ENCODE measurements at places on chromosomes 1 and 21. TPM values are rescaled to one million over a fixed set of nuclear protein-coding genes. Genes with fewer than 3 reads are reported as not detected.

The BEST4 gene
- polyA plus RNA-seq: 0.14 TPM

DNA sequence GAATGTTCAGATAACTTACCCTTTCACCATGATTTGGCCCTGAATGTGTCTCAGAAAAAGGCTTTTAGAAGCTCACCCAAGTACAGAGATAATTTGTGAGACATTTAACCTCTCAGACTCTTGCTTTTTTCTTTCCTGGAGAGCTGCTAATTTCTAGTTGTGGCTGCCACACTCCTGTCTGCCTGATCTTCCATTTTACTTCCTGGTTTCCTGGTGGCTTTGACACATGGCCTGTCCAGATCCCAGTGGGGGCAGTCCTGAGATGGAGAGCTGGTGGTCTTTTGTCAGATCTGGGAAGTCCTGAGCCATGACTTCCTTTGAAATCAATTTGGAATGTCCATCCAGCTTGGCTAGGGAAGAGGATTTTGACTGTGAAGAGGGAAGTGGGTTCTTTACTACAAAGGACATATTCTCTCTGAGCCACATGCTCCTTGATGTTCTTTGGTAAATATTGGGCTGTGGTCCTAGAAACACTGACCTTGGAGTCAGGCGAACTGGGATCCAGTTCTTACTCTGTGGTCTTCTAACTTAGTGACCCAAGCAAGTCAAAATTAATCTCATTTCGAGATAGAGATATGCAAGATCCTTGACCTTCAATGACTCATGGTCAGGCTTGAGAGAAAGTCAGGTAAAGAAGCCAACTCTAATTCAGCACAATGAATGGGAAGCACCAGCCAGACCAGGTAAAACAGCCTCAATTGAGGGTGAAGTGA lies 78.0 kb upstream of the HSD17B7 start:
- no peaks in the 10 kb centered on the region for H3K27me3 ChIP-seq
- no peak for DNase-seq
- no peaks in the 10 kb centered on the region for H3K36me3 ChIP-seq

The BARHL2 gene
- polyA plus RNA-seq: not detected

GRCh38 chr1:182622901-182623528 lies 18.8 kb upstream of the RGS16 start:
- DNase-seq: no peak
- H3K4me1 ChIP-seq: peaks cover 6% of the 10 kb centered on the region
- peaks cover 2% of the 10 kb centered on the region for H3K27me3 ChIP-seq

DNA sequence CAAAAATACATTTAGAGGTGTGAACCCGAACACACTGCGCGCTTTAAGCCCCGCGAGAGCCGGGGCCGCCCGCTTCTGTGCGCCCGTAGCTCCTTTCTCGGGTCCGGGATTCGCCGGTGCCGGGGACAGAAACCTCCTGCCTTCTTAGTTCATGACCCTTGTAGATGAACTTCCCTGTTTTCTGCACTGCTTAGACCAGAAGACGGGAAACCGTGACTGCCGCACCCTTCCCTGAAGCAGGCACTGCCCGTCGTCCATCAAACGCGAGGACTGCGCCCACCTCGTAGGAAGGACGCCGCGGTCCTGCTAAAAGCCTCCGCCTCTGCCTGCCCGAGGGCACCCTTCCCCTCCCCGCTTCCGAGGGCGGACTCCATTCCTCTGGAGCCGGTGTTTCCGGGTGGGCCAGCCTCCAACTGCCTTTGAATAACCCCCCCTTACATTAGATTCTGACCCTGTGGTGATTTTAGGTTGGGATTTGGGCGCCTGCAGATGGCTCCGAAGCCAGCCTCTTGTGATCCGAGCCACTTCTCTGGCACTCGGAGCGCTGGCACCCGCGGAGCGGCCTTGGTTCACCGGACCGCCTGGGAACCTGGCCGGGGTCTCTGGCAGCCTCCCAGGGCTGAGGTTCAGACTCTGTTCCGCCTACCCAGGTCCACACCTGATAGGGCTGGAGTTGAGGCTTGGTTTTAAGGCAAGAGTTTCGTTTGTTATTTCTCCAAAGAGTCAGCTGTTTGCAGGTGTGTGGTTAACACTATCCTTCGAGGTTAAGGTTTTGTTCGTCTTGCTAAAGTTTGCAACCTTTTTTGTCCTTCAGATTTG lies 1.2 kb upstream of the PTTG1IP start:
- no peaks in the 10 kb centered on the region for H3K27me3 ChIP-seq
- no peak for DNase-seq
- no peaks in the 10 kb centered on the region for H3K36me3 ChIP-seq
- H3K27ac ChIP-seq: peak overlapping the region; percentile 69
- peaks cover 47% of the 10 kb centered on the region for H3K4me1 ChIP-seq

DNA sequence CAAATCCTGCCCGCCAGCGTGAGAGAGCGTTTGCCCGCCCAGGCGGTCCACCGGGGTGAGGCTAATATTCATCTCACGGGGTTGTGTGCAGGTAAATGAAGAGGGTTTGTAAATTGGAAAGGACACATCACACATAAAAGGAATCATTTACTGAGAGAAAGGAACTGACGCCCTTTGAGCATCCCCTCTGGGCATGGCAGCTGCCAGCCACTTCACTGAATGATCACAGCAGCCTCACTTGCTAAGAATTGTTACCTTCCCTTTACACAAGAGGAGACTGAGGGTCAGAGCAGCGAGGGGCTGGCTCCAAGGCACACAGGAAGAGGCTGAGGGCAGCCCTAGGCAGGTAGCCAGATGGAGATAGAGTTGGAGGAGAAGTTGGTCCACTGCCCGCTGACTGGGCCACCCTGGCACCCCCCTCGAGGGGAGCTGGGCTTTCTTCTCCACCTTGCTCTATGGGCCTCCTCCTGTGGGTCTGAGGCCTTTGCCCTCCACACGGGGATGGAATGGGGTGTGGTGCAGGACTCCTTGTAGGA lies 96.0 kb downstream of the FOXD2 start:
- peaks cover 4% of the 10 kb centered on the region for H3K4me1 ChIP-seq
- no peak for DNase-seq
- no peak overlapping the region for H3K27ac ChIP-seq
- H3K4me3 ChIP-seq: no peak overlapping the region
- peaks cover 37% of the 10 kb centered on the region for H3K27me3 ChIP-seq

The PDZK1IP1 gene
- polyA plus RNA-seq: 29.2 TPM

The TTLL10 gene
- polyA plus RNA-seq: not detected

The FABP3 gene
- polyA plus RNA-seq: 0.58 TPM

DNA sequence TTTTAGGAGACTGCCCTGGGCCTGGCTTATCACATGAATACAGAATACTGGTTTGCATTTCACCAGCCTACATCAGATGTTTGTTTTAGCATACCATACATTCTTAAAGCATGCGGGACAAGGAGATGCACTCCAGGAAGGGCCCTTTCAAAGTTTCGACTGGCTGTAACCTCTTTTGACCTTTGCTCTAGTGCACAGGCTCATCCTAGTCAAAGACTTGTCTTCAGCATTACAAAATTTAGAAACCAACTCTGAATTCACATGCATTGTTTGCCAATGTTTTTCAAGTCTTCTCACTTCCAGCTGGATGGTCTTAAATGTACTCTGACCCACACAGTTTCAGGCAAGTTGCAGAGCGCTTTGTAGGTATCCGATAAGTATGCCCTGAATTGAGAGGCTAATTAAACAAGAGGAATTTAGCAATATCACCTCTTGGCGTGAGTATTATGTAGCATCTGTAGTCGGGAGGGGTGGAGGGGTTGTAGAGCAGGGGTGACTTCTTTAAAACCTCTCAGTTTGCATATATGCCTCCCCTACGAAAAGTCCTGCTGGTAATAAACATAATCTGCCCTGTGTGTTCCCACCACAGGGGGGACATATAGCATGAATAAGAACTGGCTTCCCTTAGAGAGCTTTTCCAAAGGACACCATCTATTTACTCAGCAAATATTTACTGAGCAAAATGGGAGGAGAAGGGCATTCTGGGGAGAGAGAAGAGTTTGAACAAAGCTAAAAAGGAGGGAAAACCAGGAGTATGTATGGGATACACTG lies 24.4 kb upstream of the AHCYL1 start:
- H3K27ac ChIP-seq: no peak overlapping the region
- no peaks in the 10 kb centered on the region for H3K36me3 ChIP-seq
- no peaks in the 10 kb centered on the region for H3K27me3 ChIP-seq
- H3K4me3 ChIP-seq: no peak overlapping the region
- peaks cover 6% of the 10 kb centered on the region for H3K4me1 ChIP-seq

The GJA4 gene
- not detected for polyA plus RNA-seq

DNA sequence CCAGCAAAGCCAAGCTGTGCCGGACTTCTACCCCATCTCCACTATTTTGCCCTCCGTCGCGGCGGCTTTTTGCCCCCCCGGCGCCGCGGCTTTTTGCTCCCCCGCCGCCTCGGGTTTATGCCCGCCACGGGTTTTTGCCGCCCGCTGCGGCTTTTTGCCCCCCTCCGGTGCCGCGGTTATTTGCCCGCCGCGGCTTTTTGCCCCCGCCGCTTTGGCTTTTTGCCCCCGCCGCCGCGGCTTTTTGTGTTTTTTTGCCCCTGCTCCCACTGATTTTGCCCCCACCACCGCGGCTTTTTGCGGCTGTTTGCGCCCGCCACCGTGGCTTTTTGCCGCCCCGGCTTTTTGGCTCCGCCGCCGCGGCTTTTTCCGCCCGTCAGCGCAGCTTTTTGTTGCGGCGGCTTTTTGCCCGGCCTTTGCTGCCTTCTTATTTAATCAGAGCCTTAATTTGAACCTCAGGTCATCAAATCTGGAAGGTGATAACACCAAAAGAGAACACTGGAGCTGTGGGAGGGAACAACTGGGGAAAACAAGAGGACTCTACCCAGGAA lies 106.0 kb downstream of the TPTE start:
- no peaks in the 10 kb centered on the region for H3K36me3 ChIP-seq
- no peak for DNase-seq

DNA sequence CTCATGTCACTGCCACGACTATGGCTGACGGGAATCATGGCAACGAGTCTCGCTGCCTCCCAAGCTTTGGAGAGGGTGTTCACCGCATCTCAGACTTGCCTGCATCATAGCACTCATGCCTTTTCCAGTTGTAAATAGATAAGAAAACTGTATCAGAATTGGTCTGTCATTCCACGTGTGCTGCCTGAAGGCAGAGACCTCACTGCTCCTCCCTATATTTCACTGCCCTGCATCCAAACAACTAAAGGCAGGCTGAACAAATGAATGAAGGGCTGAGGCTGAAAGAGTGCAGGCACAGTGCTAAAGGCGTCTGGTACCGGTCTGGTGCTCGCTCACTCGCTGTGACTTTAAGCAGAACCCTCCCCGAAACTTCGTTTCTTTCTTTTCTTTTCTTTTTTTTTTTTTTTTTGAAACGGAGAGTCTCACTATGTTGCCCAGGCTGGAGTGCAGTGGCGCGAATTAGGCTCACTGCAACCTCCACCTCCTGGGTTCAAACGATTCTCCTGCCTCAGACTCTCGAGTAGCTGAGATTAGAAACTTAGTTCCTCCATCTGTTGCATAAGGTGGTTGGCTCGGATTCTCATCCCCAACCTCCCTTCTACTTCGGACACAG lies 542 bp downstream of the EIF2B3 start:
- H3K27me3 ChIP-seq: no peaks in the 10 kb centered on the region
- peaks cover 8% of the 10 kb centered on the region for H3K4me1 ChIP-seq
- H3K4me3 ChIP-seq: peak overlapping the region; percentile 92
- no peak for DNase-seq
- no peaks in the 10 kb centered on the region for H3K36me3 ChIP-seq
- H3K27ac ChIP-seq: peak overlapping the region; percentile 25

- H3K36me3 ChIP-seq: no peaks in the 10 kb centered on the region
- H3K4me1 ChIP-seq: peaks cover 2% of the 10 kb centered on the region
- no peak overlapping the region for H3K27ac ChIP-seq
- H3K4me3 ChIP-seq: no peak overlapping the region
- peaks cover 18% of the 10 kb centered on the region for H3K27me3 ChIP-seq
These were observed 10.2 kb downstream of the NFASC start for GRCh38 chr1:204880906-204881305.

DNA sequence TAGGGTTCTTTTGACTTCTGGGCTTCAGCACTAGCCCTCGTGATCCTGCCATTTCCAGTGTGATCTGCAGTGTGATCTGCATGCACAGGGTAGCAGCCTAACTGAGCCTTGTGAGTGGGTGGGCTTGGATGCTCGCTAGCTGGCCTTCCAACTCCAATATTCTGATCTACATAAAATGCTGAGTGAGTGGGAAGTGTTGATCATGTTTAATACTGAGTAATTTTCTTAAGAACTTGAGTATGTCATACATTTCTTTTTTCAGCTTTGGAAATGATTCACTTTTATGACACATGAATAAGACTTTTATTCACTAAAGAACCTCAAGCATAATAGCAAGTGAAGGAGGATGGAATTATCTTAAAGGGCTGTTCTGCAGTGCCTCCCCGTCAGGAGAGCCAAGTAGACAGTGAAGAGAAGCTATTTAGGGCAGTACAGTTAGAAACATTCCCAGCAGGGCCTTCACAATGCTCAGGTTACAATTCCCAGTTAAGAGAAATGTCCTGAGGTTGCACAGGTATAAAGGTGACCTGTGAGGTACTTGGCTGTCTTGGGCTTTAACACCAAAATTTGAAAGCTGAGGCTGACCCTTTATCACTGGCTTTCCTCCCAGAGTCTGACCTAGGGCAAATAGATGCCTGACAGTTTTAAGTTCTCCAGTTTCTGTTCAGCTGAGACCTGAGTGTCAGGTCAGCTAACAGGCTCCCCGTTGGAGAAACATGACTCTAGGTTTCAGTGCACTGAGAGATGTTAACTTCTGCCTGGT lies 29.1 kb upstream of the LRRC8C start:
- DNase-seq: no peak
- no peak overlapping the region for H3K27ac ChIP-seq
- H3K36me3 ChIP-seq: no peaks in the 10 kb centered on the region
- H3K27me3 ChIP-seq: no peaks in the 10 kb centered on the region
- H3K4me3 ChIP-seq: no peak overlapping the region

DNA sequence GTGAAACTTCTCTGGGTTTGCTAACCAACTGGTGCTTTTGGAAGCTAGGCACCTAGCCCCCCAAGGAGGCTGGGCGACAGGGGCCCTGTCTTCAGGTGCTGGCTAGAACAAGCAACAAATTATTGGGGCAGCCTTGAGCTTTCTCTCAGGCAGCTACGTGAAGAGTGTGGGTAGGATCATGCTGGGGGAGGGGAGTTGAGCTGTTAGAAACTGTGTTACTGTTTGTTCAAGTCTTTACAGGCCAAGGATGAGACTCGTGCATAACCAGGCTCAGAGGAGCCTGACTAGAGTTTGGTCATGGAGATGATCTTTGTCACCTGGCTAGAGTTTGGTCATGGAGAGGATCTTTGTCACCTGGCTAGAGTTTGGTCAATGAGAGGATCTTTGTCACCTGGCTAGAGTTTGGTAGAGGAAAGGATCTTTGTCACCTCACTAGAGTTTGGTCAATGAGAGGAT lies 12.6 kb upstream of the SCCPDH start:
- no peak overlapping the region for H3K4me3 ChIP-seq
- H3K27me3 ChIP-seq: no peaks in the 10 kb centered on the region
- no peaks in the 10 kb centered on the region for H3K4me1 ChIP-seq
- no peak overlapping the region for H3K27ac ChIP-seq
- no peak for DNase-seq
- no peaks in the 10 kb centered on the region for H3K36me3 ChIP-seq

The LCE1B gene
- 0.48 TPM for polyA plus RNA-seq

DNA sequence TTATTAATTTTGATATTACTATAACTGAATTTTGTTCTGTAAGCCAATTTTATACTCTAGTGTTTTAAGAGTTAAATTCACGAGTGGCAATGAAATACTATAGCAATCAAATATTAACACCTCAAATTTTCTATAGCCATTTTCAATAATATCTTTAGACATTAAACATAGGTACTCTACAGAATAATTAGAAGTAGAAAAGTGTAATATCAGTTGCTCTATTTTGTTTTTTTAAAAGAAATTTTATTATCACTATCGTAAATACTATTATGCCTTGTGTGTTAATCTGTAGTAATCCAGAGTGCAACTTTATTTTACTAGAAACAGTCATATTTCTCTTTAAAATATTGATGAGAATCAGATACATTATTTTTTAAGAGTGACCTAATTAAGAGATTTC lies 691.2 kb downstream of the USP25 start:
- no peak overlapping the region for H3K27ac ChIP-seq
- DNase-seq: no peak
- no peaks in the 10 kb centered on the region for H3K27me3 ChIP-seq
- H3K4me3 ChIP-seq: no peak overlapping the region
- peaks cover 6% of the 10 kb centered on the region for H3K4me1 ChIP-seq
- H3K36me3 ChIP-seq: no peaks in the 10 kb centered on the region

Measured in keratinocyte (primary cell).